ENCODE measurements at places on chromosomes 1 and 21.

- no peak for DNase-seq
These were observed 75.7 kb upstream of the RAVER2 start for GRCh38 chr1:64669098-64669675.

DNA sequence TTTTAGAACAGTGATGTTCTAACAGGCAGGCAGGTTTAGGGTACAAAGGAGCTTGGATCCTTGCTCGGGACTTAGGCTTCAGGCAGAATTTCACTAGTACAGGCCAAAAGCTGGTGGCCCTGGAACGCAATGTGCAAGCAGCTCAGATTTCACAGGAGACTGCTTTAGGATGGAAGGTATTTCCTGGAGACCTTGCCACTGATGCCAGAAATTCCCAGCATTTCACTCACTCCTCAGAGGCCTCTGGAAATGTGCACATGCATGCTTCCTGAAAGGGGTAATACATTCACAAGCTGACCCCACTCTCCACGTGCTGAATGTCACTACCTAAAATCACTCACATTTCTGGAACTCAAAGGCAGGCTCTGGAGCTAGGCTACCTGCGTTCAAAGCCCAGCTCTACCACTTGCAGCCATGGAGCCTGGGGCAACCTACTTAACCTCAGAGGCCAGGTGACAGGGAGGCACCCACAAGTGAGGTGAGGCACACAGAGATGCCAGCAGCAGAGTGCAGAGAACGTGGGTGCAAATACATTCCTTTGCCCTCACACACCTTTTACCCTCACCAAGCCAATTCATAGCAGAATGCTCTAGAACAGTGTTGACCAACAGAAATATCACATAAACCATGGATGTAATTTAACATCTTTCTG, 56.5 kb downstream of the CDC7 start:
- DNase-seq, result no peak

- no peak for DNase-seq
These were observed 16.9 kb downstream of the CHRNB2 start for GRCh38 chr1:154584267-154584994.

DNA sequence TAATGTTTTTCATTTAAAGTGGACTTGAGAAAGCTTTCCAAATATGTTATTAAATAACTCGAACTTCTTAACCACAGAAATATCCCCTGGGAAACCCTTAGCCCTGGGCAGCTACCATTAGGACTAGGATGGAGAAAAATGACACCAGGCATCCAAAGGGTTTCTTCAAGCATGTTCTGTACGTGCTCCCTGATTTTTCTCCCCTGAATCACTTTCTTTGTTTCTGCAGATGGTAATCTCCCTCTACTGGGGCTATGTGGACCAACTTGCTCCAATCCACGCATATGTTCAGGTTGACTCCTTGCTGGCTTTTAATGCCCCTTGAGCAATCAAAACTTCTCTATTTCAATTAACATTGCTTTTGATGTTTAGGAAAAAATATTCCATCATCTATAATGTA, 312.7 kb upstream of the C1orf87 start:
- no peak for DNase-seq

GRCh38 chr1:46026531-46026930, 105.9 kb downstream of the PIK3R3 start:
- no peak for DNase-seq

GRCh38 chr1:235297579-235297978, 30.4 kb downstream of the ARID4B start:
- peak; percentile 65 for DNase-seq

GRCh38 chr1:236868625-236869467, 73.8 kb downstream of the MTR start:
- peak; percentile 69 for DNase-seq

DNA sequence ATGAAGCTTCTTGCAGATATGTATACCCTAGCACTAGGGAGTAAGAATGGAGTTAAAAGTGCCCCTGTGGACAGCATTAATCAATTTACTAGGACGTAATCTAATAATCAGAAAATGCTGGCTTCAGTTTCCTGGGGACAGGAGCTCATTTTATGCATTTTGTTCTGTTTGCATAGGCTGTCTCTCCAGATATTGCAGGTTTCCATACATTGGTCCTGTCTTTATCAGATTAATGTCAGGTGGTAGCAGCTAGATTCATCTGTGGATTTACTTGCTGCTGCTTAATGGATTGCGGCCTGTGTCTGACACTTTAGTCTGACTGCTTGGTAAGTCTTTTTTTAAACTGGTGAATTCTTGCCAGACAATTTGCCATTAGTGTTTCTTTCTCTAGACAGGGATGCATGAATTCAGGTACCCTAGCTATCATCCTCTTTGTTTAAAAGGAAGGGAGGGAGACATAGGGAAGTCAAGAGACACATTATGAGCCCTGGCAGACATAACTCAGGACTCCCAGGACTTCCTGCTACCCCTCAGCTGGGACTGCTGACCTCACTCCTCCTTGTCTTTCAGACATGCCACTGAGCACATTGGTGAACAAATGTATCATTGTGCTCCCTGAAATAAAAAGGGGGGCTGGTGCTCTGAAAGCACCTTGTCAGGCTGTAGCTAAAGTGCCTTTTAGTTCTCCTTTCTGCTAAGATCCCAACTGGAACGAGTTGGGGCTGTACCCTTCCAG, 47.7 kb downstream of the NOS1AP start:
- DNase-seq, result no peak

- no peak for DNase-seq
These were observed 11.8 kb downstream of the NOS1AP start for GRCh38 chr1:162081316-162081715.

GRCh38 chr1:176949033-176949662, 215.4 kb downstream of the ASTN1 start:
- DNase-seq, result peak; percentile 28

DNA sequence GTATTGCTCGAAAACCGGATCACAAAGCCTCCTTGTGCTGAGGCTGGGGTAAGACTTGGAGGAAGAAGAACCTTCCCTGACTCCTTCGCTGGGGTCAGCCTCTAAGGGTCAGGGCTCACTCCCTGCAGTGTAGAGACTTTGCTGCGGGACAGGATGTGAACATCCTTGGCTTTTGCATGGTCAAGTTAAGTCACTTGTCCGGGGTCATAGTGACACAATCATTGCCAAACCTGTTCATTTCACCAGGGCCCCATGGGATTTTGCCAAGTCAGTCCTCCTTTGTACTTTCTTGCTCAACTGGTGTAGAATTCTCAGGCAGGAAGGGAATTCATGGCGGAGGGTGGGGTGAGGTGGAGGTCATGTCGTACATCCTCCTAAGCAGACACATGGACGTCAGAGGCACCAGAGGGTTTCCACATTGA, 24.7 kb upstream of the IL10 start:
- DNase-seq, result no peak

GRCh38 chr1:197775282-197776262, at the start of gene DENND1B:
TSS of gene DENND1B (minus strand) at chr1:197775480. CDS start at chr1:197775155, 325 bp downstream.
- DNase-seq, result peak; percentile 89

- no peak for DNase-seq
These were observed 237.0 kb downstream of the GPATCH2 start for GRCh38 chr1:217393896-217394295.

DNA sequence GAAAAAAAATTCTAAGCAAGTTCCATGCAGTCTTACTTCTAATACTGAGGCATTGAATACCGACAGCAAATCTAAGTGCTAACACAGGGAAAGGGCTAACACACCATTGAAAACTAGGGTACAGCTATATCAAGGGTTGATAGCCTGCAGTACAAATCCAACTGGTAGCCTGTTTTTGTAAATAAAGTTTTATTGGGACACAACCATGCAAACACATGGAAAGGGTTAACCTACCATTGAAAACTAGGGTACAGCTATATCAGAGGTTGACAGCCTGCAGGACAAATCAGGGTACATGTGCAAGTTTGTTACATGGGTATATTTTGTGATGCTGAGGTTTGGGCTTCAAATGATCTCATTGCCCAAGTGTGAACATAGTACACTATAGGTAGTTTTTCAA, 212.9 kb downstream of the HIVEP3 start:
- DNase-seq, result no peak

DNA sequence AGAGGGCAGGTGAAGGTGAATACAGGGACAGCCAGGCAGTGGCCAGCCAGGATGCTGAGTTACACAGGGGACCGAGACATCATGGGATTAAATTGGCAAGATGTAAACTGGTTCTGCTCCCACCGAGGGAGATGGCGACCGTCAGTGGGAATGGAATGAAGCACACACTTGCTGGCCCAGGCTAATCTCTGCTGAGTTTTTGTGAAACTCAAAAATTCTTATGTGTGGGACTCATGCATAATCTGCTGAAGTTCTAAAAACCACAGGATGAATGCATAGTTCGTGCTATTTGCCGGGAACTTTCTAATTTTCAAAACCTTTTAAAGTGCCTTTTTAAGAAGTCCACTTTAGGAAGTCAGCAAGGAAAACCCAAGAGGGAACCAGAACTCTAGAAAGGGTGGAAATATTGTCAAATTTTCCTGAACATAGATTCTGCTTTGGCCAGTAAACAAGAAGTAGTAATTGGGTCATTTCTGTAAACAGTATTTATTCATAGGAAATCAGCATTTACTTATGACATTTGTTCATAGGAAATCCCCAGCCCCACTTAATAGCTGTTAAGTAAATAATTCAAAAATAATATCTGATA, 85.4 kb upstream of the ROR1 start:
- no peak for DNase-seq
